Pancreas (tissue), 10 donors: ENCODE measurements at places on chromosomes 4 and X.

- DNase-seq: no peak
Measured at GRCh38 chr4:163707873-163708272, 213.4 kb downstream of the TMA16 start.

- DNase-seq: no peak
Measured at GRCh38 chr4:61445374-61446063, 245.4 kb downstream of the ADGRL3 start.

DNA sequence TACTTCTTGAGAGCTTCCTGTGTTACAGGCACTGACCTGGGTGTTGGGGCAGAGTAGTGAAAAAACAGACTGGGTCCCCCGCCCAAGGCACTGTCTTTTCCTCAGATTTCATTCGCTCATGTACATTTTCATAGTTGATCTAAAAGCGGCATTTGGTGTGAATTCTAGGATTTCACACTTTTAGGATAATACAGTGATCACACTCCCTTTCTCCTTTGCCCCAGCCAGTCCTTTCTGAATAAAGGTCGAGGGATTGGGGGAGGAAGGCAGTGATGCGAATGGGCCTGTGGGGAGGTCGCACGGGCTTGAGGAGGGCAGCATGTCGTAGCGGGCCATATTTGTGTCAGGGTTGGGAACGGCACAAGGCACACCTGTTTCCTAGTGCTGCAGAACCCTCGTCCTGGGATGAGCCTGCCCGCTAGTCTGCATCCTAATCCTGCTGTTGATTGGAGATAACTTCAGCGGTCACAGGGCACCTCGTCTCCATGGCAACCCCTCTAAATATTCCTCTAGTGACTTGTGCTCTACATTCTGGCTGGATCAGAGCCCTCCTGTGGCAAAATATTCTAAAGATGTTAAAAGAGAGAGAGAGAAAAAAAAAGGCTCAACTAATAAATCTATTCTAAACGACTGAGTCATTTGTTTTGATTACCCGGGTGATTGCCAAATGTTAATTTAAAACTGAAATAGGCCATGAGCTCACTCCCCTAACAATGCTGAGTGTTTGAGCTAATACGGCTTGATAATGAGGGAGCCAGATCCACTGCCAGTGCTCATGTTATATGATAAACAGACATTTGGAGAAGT, 21.8 kb downstream of the FHL1 start:
- no peak for DNase-seq

GRCh38 chr4:101512416-101512815, 165.1 kb upstream of the PPP3CA start:
- no peak for DNase-seq

- DNase-seq: no peak
Measured at GRCh38 chr4:6148506-6149205, 51.7 kb downstream of the JAKMIP1 start.

DNA sequence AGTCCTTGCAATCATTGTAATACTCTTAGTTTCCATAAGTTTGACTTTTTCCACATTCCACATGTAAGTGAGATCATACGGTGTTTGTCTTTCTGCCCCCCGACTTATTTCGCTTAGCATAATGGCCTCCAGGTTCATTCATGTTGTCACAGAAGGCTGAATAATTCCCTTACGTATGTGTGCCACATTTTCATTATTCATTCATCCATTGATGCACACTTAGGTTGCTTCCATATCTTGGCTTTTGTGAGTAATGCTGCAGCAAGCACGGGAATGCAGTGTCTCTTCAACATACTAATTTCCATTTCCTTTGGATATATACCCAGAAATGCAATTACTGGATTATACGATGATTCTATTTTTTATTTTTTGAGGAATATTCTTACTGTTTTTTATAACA, 22.0 kb upstream of the VEGFC start:
- no peak for DNase-seq

DNA sequence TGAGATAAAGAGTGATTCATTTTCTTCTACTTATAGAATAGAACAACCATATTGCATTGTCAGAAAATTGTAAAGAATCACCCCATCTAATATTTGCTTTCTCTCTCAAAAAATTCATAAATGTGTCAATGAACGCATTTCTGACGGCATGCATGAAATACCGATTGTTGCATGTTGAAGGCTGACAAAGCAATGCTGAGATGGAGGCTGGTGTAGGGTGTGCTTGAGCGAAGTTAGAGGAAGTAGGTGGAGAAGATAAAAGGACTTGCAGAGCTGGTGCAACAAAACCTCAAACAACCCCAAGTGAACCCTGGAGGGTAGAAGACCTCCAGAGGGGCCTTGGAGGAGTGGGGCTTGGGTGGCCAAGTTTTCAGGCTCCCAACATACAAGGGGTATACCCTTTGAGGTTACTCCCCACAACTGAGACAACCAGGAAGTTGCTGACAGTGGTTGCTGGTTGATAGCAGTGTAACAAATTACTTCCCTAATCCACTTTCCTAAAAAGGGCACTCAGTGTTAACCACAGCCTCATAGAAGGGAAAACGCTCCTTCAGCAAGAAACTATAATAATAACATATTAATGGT, 452.7 kb downstream of the NLGN4X start:
- no peak for DNase-seq
